ENCODE measurements at places on chromosomes 5 and 9.

DNA sequence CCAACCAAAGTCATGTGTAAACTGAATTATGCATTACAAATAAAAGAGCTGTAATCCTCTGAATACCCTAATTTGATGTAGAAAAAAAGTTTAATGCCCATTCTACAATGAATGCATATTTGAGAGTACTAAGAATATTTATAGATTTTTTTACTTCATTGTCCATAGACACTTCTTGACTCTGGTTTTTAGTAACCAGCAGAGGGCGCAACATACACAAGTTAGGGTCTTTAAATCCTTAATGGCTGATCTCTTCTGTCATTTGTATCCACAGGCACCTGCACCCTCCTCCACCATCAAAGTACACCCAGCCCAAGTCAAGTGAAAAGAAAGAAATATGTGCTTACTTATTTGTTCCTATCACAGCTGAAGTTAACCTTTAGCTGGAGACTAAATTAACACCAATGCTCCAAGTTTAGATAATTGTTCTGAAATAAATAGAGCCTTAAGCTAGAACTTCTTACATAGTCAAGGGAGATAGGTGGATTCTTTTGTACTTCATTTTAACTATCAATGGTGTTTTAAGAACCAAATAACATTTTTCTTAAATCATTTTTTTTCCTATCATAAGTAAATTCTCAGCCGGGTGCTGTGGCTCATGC, 524.2 kb upstream of the DAB2 start:
- DNase-seq = peak; percentile 85

DNA sequence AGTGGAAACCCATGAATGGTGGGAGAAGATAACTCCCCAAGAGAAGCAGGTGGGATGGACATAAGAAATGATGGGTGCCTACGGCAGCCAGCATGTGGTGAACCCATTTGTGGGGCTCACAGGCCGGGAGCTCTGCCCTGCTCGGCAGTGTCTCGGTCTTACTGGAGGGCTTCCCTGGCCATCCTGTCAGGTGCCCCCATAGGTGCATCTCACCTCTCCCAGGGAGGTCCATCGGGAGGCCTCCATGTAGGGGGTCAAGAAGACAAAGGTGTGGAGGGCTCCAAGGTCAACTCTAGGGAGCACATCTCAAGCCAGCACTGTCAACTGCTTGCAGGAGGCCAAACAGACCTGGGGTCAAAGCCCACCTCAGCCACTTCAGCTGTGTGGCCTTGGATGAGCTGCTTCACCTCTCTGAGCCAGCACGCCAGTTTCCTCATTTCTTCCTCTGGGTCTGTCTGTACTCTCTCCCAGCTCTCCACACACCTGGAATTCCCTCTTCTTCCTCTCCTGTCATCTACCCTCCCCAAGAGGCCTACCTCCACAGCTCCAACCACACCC, 10.5 kb upstream of the ADGRD2 start:
- no peak for DNase-seq

DNA sequence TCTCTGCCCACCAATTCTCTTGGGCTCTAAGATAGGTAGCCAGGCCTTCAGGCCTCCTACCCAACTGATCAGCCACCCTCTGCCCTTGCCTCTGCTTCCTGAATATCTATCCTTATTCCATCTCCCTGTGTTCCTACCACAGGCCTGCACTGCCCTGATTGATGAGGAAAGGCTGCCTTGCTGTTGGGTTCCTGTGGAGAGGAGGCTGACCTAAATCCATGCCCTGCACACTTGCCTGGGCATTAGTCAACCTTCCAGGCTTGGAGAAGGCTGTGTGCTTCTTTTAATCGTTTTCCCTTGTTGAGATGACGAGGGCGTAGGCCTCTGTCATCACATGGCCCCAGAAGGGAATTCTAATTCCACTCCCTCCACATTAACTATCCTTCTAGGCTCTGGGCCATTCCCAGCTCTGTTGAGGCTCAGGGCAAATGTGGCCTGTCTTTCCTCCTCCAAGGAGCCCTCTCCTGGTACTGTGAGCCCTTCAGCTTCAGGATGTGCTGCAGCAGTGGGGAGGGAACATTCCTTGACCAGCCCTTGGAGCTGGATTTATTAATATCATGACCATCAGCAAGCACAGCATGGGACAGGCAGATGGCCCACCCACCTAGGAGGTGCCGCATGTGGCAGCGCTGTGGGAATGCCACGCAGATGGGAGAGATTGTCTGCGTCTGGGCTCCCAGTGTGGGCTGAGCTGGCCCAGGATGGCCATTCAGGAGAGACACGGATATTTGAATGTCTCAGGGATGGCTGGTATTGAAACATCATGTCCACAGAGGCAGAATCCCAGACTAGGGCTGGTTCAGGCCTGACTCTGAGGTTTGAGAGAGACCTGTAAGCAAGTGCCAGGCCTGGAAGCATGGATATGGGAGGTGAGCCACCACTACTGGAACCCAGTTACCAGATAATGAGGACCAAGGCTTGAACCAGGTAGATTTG, 40.9 kb downstream of the ANGPTL2 start:
- DNase-seq = no peak

- no peak for DNase-seq
Observed at GRCh38 chr5:144206141-144206540, 35.5 kb downstream of the KCTD16 start.

GRCh38 chr5:36414869-36415282, 113.2 kb upstream of the RANBP3L start:
- peak; percentile 47 for DNase-seq

DNA sequence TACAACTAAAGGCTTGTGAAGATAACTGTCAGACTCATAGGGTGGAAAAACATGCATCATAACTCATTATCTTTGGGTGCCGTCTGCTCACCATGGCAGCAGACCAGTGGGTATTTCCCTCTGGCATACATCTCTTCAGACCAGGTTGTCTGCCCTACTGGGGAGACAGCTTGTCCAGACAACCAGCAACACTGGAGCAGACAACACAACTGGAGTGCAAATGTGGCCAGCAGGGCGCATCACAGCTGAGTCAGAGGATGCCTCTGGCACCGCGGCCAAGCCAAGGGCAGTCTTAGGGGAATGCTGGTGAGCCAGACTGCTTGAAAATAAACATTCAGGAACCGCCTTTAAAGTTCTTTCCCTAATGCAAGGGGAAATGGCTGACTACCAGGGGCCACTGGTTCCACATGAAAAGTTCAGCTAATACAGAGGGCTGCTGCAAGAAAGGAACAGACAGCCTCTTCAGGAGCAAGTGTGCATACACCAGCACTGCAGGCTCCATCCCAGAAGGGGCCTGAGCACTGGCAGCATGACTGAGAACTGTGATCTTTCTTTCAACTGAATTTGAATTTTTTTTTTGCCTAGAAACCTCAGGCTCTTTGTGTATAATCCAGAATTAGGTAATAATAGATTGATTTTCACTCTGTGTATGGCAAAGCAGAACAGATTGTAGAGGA, 77.3 kb downstream of the MAMDC2 start:
- DNase-seq = no peak

GRCh38 chr5:179195561-179196404, 135.6 kb downstream of the ZNF354C start:
- DNase-seq = no peak

DNA sequence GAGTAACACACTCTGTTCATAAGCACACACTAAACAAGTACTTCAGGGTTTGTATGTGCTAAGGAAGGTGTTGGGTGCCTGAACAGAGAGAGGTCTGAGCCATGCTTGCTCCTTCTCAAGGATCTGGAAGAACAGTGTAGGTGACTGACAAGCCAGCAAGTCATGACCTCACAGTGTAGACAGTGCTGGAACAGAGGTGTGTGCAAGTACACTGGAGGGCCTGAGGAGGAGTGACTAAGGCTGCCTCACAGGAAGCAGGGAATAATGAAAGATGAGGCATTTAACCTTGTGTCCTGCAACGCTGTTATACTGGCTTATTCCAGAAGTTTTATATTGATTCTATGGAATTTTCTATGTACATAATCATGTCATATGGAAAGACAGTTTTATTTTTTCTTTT, 83.9 kb downstream of the TMEM174 start:
- DNase-seq = no peak

DNA sequence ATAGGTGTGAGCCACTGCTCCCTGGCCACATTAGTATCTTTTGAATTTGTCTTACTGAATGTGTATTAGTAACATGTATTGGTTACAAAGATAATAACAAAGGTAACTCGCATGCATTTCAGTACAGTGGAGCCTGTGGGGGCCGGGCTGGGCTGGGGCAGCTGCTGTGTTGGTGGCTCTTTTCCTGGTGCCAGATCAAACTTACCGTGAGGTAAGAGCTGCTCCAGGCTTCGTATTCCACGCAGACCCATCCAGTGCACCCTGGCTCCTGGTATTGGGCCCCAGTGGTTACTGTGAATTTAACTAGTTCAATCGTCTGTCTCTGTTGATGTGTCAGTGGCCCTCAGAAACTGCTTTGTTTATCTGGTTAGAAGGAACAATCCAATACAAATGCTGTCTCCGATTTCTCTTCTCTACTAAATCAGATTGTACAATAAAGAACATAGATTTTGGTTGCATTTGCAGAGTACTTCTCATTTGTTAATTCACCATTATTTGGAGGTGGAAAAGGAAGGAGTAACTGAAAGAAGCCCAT, 15.6 kb downstream of the PRRC2B start:
- DNase-seq = no peak

GRCh38 chr9:105076729-105077128, 148.8 kb upstream of the ABCA1 start:
- DNase-seq = no peak

GRCh38 chr5:173625673-173626504, 9.4 kb upstream of the BOD1 start:
- peak; percentile 65 for DNase-seq

- DNase-seq = no peak
Observed at GRCh38 chr5:114471529-114471928, 109.7 kb downstream of the KCNN2 start.

DNA sequence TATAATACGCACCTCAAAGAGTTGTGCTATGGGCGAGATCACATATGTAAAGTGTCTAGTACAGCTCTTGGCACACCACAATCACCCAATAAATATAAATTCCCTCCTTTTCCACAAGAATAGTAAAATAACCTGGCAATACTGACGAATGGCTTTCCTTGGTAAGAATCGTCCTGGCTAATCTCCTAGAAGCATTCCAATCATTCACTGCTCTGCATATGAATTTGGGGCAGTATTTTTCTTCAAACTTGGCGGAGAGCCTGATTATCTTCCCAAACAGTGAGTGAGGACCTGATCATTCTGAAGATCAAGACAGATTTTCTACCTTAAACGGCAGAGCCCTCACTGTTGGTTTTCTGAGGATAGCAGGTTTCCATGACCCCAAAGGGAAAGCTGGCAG, 96.0 kb downstream of the TMEM215 start:
- DNase-seq = no peak

- no peak for DNase-seq
Observed at GRCh38 chr5:128436749-128437188, 101.3 kb downstream of the FBN2 start.

DNA sequence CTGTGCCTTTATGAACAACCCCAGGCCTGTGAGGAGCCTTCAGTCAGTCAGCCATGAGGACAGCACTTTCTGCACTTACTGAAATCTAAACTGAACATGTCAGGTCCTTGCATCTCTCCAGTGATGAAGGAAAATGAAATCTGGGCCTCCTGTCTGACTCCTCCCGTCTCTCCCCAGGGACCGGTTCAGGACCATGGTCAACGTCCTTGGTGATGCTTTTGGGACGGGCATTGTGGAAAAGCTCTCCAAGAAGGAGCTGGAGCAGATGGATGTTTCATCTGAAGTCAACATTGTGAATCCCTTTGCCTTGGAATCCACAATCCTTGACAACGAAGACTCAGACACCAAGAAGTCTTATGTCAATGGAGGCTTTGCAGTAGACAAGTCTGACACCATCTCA, 77.0 kb upstream of the PLPP6 start:
- no peak for DNase-seq

GRCh38 chr5:24145806-24146205, 499.0 kb downstream of the CDH10 start:
- DNase-seq = no peak

DNA sequence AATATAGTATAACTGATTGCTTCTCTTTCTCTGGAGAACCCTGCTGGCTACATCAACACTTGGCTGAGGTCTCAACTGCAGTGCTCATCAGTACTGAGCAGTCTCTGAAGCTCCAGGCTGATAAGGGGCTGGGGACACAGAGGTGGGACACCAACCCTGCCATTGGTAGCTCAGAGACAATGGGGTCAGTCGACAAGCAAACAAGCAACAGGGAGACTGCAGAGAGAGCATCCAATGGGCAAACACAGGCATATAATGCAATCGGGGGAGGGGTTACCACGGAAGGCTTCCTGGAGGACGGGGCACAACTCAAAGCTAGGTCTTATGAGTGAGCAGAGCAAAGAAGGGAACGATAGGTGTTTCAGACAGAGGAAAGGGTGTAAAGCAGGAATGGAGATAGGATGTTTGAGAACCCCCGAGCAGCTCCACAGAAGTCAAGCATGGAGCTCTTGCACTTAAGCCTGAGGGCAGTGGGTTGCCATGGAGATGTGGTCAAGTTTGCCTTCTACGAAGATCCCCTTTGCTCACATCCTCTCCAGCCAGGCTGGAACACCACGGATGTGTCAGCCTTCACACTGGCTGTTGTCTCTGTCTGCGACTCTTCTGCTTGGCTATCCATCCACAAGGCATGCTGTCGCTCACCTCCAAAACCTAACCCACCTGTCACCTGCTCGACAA, 21.5 kb upstream of the AKNA start:
- DNase-seq = no peak

- DNase-seq = no peak
Observed at GRCh38 chr5:170087168-170087817, 18.4 kb upstream of the FOXI1 start.

DNA sequence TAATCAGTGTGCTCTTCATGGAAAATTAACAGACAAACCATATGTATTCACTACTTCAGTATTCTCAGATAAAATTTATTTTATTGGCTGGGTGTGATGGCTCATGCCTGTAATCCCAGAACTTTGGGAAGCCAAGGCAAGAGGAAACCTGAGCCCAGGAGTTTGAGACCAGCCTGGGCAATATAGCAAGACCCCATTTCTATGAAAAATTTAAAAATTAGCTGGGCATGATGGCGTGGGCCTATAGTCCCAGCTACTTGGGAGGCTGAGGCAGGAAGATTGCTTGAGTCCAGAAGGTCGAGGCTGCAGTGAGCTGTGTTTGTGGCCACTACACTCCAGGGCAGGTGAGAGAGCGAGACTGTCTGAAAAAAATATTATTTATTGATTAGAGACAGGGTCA, 23.4 kb upstream of the CREBRF start:
- no peak for DNase-seq

- no peak for DNase-seq
Observed at GRCh38 chr5:82376307-82376706, 98.2 kb upstream of the RPS23 start.
